ENCODE measurements at places on chromosomes 5 and 9.

GRCh38 chr5:68088302-68088701, 127.3 kb upstream of the PIK3R1 start:
- no peak for DNase-seq

- no peak for DNase-seq
These were observed 162.9 kb upstream of the ELL2 start for GRCh38 chr5:96124589-96124988.

DNA sequence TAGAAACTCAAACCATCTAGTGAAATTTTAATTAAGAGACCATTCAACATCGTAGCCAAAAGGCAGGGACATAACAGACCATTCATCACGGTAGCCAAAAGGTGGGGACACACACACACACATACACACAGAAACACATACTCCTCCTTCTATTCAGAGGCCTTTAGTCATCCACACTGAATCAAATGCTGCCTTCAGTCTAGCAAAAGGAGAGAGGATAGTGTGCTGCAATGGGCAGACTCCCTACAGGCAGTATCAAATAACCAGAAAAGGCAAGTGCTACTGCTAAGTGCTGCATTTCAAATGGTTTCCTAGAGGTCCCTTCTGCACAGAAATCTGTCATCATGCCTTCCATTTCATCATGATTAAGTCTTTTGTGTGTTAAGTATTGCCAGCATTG, 303.9 kb downstream of the TRIM32 start:
- no peak for DNase-seq

GRCh38 chr5:174310243-174310642, 264.7 kb downstream of the NSG2 start:
- no peak for DNase-seq

DNA sequence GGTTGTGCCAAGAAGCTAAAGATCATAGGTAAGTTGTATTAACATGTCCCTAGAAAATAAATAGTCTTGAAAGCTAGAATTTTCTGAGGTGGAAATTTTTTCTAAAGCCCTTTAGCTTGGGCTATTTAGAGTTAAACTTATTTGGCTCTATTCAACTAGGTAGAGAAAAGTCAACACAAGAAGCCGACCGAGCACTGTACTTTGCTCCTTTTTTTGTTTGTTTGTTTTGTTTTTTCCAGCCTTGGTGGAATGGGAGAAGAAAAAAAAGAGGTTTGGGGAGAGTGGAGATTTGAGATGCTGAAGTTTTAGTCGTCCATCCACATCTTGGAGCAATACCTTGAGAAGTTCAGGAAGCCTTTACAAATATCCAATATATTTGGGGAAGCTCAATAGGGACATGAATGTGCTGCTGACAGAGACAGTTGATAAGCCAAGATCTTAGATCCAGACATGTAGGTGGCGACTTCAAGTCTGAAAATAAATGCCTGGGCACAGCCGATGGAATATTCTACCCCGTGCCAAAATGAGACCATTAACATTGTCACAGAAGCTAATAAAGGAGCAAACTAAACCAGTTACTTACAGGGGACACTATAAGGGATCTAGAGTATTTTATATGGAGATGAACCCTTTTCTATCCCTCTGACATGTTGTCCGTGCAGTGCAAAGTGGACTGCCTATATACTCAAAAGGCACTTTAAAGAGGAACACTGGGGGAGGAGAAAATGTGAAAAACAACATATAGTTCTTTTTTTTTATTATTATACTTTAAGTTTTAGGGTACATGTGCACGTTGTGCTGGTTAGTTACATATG, 466.1 kb downstream of the PTPRD start:
- no peak for DNase-seq

DNA sequence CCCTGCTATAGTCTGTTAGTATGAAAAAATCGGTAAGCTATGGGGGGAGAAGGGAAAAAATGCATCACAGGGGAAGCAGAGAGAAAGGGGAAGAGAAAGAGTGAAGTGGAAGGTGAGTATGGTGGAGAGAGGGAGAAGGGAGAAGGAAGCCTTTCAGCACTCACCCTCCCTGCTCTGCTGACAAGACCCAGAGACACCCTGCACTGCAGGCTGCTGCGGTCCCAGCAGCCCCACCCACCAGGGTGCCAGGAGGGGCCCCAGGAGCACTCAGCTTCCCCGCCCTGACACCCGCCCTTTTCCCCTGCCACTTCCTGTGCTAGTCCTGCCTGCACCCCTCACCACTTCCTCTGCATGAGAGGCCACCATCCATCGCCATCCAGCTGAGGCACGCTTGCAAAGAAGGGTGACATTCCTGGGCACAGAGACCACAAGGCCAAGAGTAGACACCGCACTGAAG, 12.7 kb downstream of the STK10 start:
- no peak for DNase-seq

DNA sequence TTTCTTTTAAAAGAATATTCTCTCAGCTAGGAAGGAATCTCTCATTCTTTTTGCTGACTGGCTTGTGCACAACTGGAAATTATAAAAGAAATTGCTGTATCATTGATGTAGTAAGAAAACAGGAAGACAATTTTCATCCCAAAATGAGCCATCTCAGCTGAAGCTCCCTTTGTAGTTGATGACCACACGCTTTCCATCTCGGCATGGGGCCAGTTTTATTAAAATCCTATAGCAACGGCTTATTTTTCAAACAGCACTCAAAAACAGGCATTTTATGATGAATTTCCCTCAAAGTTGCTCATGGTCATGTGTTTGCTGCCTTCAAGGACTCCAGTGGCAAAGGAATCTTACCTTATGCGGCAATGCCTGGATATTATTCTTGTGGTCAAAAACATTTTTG, 62.4 kb upstream of the GLIS3 start:
- no peak for DNase-seq

DNA sequence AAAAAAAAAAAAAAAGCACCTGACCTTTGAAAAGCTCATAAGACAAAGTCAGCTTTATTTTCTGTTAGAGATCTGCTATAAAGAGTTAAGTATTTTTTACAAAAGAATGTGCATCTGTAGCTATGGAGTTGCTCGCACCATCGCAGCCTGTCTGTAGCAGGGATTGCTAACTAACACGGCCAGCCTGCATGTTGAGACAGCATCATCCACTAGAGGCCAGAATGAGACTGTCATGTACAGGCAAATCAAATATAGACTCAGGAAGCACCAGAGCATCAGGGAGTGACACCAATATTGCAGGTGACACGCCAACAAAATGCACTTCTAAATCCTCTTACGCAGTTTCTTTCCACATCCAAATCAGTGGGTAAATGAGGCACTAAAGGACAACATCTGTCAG, 136.3 kb upstream of the RASEF start:
- no peak for DNase-seq

GRCh38 chr9:84490206-84490841, 149.8 kb upstream of the SLC28A3 start:
- no peak for DNase-seq

GRCh38 chr9:21715408-21715807, 87.0 kb upstream of the MTAP start:
- no peak for DNase-seq

DNA sequence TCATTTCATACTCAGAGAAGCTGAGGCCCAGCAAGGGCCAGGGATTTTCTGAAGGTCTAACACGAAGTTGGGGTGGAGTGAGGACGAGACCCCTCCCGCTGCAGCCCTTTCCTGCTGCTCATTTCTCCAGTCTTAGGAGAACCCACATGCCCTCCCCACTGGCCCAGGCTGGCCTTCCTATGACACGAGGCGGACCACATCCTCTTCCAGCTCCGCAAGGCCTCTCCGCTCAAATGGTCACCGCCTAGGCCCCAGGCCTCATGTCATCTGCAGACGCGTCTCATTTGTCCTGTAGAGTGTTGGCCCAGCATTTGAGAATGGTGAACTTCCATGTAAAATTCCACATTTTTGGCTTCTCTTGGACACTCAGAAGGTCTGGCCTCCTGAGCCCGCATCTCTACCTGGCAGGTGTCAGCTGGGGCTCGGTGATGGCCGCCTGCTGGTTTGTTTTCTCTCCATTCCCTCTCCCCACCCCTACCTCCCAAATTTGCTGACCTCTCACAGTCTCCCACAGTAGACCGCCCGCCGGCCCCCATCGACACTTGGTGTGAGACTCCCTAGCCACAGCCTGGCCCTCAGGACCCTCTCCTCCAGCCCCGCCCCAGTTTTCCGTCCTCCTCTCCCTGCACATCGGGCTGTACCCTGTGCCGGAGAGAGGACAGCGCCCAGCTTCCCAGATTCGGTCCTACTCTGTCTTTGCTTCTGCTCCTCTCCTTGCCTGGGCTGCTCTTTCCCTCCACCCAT, 51.7 kb downstream of the ERGIC1 start:
- no peak for DNase-seq

Data from D721Med (cell line).